Purkinje cell (primary cell): ENCODE measurements at places on chromosomes 1 and 21. TPM values are rescaled to one million over a fixed set of nuclear protein-coding genes. Genes with fewer than 3 reads are reported as not detected.

MMEL1 gene
- not detected in 2 replicates for polyA plus RNA-seq

ESPN gene
- 5.3 and 10.1 TPM in 2 replicates for polyA plus RNA-seq

HTR1D gene
- polyA plus RNA-seq = not detected in 2 replicates

TIAM1 gene
- 99.7 and 155 TPM in 2 replicates for polyA plus RNA-seq

LRRC8D gene
- 32.0 and 37.3 TPM in 2 replicates for polyA plus RNA-seq

PRKAB2 gene
- polyA plus RNA-seq = 40.6 and 42.1 TPM in 2 replicates

RGS7 gene
- polyA plus RNA-seq = 71.2 and 77.2 TPM in 2 replicates
